ENCODE measurements at places on chromosomes 12 and 14. TPM values are rescaled to one million over a fixed set of nuclear protein-coding genes. Genes with fewer than 3 reads are reported as not detected.

GRCh38 chr12:102437511-102437910, 42.9 kb downstream of the IGF1 start:
- DNase-seq = no peak

- DNase-seq = no peak
These were observed 424.0 kb downstream of the RMST start for GRCh38 chr12:97886511-97887176.

RPS29 gene
- 2,231 TPM for total RNA-seq

- no peak for DNase-seq
These were observed 51.2 kb downstream of the GALNT8 start for GRCh38 chr12:4771172-4771959.

- DNase-seq = no peak
These were observed 745 bp upstream of the NAA30 start for GRCh38 chr14:57389646-57390036.

DNA sequence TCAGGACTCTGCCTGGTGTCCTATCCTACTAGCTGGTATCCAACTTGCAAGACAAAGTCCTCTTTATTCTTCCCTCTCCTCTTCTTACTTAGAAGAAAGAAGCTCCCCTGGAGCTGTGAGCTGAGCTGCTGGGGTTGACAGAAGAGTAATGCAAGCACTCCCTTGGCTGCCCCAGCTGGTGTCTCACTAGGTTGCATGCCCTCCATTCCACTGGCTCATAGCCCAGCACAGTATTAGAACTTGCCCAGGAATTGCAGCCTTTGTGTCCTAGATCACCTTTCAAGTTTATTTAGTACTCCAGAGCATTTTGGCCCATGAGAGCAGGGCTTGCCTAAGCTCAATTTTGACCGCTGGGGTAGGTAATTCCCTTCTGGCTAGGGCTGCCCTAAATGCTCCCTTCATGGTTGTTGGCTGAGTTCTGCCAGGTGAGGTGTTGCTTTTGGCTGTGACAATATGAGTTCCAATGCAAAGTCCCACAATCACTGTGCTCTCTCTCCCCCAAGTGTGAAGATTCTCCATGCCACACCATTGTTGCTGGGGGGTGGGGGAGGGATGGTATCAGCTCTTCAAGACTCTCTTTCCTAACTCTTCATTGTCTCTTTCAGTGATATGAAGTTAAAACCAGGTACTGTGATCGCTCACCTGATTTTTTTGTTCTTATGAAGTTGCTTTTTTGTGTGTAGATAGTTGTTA, 317.4 kb upstream of the DDHD1 start:
- DNase-seq = no peak

LRRIQ1 gene
- 1.2 TPM for total RNA-seq

DNA sequence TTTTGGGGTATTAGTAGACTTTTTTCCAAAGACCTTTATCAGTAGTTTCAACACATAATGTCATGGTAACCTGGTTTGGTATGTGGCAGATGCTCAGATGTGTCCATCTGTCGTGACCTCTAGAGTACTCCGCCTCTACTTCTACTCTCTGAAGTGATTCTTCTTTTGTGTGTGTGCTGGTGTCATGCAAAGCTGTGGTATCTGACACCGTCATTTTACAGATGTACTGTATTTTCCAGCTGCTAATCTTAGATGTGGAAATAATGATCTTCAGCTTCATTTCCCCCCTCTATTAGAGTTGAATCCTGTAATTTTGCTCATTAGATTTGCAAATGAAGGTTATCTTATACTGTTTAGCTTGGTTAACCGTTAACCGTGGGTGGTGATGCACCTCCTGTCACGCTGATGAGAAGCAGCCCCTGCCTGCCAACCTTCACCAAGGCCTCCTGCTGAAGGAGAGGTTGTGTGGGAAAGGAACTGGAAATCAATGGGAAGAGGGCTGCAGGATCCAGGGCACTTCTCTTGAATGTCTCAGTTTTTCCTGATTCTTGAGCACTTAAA, 222.4 kb upstream of the AMIGO2 start:
- DNase-seq = no peak

- DNase-seq = no peak
These were observed 2.8 kb downstream of the NXPH4 start for GRCh38 chr12:57219205-57219992.

MDGA2 gene
- 1.1 TPM for total RNA-seq

GRCh38 chr12:117760990-117761389, 207.8 kb downstream of the KSR2 start:
- no peak for DNase-seq

- no peak for DNase-seq
These were observed 25.0 kb upstream of the POLR3B start for GRCh38 chr12:106332536-106332935.

- DNase-seq = no peak
These were observed at the start of gene OR4K5 for GRCh38 chr14:19920021-19920657. OR4K5 (plus strand) TSS chr14:19920607; CDS start chr14:19920607, 0 bp downstream.
